ENCODE measurements at places on chromosomes 5 and 9. TPM values are rescaled to one million over a fixed set of nuclear protein-coding genes. Genes with fewer than 3 reads are reported as not detected.

DNA sequence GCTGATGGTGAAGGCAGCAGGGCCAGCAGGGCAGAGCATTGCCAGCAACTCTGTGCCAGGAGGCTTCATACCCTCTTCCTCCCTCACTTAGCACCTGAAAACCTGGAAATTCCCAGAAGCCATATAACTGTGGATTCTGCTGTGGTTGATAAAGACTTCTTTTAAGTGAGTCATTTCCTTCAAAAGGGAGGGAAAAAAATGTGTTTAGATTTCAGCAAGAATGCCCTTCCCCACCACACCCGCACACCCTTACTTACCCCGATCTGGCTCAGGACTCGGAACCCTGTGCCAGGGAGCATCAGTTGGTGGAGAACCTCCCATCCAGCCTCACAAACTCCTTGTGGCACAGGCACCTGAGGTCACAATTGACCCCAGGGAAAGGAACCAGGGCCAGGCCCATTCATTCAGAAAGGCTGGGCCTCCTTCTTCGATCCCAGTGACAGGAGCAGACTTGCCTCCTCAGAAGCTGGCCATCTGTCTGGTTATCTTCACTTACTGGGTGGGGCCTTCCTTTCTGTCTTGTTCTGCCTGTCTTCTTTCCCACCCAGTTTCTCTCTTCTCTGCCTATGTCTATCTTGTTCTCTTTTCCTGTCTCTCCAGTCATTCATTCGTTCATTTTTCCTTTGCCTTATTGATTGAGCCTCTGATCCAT is 62.6 kb downstream of the PLAC8L1 start:
- no peak for DNase-seq
- H3K4me1 ChIP-seq, result no peaks in the 10 kb centered on the region
- no peaks in the 10 kb centered on the region for H3K36me3 ChIP-seq
- no peak overlapping the region for H3K4me3 ChIP-seq

GRCh38 chr9:33380390-33381094 is 21.8 kb downstream of the AQP7 start:
- no peaks in the 10 kb centered on the region for H3K4me1 ChIP-seq
- no peak for DNase-seq
- no peak overlapping the region for H3K4me3 ChIP-seq
- H3K27me3 ChIP-seq, result no peaks in the 10 kb centered on the region
- H3K36me3 ChIP-seq, result no peaks in the 10 kb centered on the region

- H3K4me3 ChIP-seq, result no peak overlapping the region
- no peaks in the 10 kb centered on the region for H3K27me3 ChIP-seq
- no peaks in the 10 kb centered on the region for H3K36me3 ChIP-seq
- no peaks in the 10 kb centered on the region for H3K4me1 ChIP-seq
- no peak overlapping the region for H3K27ac ChIP-seq
Measured at GRCh38 chr9:84652496-84653120, 16.9 kb upstream of the NTRK2 start.

The RHOBTB3 gene
- total RNA-seq, result 205 TPM

- H3K4me1 ChIP-seq, result no peaks in the 10 kb centered on the region
- H3K27ac ChIP-seq, result peak overlapping the region; percentile 36
- DNase-seq, result no peak
Measured at GRCh38 chr5:72160329-72160728, 53.1 kb downstream of the MAP1B start.

- H3K36me3 ChIP-seq, result no peaks in the 10 kb centered on the region
- H3K4me3 ChIP-seq, result no peak overlapping the region
- no peaks in the 10 kb centered on the region for H3K27me3 ChIP-seq
- H3K4me1 ChIP-seq, result no peaks in the 10 kb centered on the region
- no peak overlapping the region for H3K27ac ChIP-seq
- no peak for DNase-seq
Measured at GRCh38 chr5:155252717-155253116, 239.2 kb downstream of the KIF4B start.

DNA sequence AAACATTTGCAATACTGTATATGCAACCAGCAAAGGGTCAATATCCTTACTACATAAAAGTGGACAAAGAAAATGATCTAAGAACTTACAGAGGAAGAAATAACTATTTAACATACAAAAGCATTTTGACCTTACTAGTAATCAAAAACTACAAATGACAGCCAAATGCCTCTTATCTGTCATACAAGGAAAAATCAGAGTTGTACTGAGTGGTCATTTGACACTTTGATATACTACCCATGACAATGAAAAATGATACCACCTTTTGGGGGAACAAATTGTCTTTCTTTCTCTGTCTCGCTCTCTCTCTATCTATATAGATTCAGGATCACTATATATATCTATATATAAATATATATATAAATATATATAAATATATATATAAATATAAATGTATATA is 50.4 kb upstream of the ZSWIM6 start:
- H3K36me3 ChIP-seq, result no peaks in the 10 kb centered on the region
- DNase-seq, result no peak
- H3K4me1 ChIP-seq, result no peaks in the 10 kb centered on the region
- no peak overlapping the region for H3K4me3 ChIP-seq

The FAM153A gene
- 12.3 TPM for total RNA-seq

GRCh38 chr5:117955831-117956230 is 1032.5 kb downstream of the DTWD2 start:
- H3K27me3 ChIP-seq, result no peaks in the 10 kb centered on the region
- no peak overlapping the region for H3K27ac ChIP-seq
- no peaks in the 10 kb centered on the region for H3K36me3 ChIP-seq
- no peaks in the 10 kb centered on the region for H3K4me1 ChIP-seq
- DNase-seq, result no peak

The TRIM36 gene
- total RNA-seq, result 7.2 TPM

The GNAQ gene
- total RNA-seq, result 47.2 TPM

The PCDHA1 gene
- total RNA-seq, result not detected

GRCh38 chr9:126058011-126058531 is 268.6 kb upstream of the MVB12B start:
- no peak for DNase-seq
- H3K27me3 ChIP-seq, result no peaks in the 10 kb centered on the region
- no peaks in the 10 kb centered on the region for H3K4me1 ChIP-seq
- no peak overlapping the region for H3K4me3 ChIP-seq

DNA sequence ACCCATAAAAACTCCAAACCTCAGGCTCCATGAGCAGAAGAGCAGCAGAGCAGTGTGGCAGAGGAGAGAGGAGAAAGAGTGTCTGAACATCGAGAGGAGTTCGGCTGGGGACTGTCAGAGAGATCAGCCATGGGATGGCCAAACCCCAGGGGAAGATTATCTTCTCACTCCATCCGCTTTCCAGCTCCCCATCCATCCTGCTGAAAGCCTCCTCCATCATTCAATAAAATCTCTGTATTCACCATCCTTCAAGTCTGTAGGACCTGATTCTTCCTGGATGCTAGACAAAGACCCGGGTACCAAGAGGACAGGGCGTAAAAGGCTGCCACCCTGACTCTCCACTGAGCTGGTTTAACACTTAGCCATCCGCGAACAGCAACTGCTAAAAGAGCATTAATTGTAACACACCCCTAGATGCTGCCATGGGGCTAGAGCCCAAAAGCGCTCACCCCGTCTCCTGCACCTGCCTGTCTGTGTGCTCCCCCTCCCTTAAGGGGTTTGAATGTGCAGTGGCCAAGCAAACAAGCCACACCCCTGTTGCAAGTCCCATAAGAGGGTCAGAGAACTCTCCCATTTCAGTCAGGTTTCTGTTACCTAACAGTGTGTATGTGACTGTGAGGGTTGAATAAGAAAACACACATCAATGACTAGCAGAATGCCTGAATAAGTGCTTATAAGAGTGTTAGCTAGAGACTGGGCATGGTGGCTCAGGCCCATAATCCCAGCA is 13.9 kb upstream of the SELENOP start:
- no peaks in the 10 kb centered on the region for H3K4me1 ChIP-seq
- H3K4me3 ChIP-seq, result no peak overlapping the region
- no peak overlapping the region for H3K27ac ChIP-seq

The ASTN2 gene
- 9.1 TPM for total RNA-seq

The GFRA3 gene
- total RNA-seq, result not detected

The HK3 gene
- total RNA-seq, result 4.3 TPM

The CCT5 gene
- 151 TPM for total RNA-seq

GRCh38 chr5:4880304-4880741 is 259.8 kb upstream of the ADAMTS16 start:
- no peak for DNase-seq
- no peak overlapping the region for H3K27ac ChIP-seq
- H3K27me3 ChIP-seq, result no peaks in the 10 kb centered on the region
- no peak overlapping the region for H3K4me3 ChIP-seq
- no peaks in the 10 kb centered on the region for H3K36me3 ChIP-seq

The GTF2H2C gene
- 35.1 TPM for total RNA-seq

GRCh38 chr9:38254756-38255155 is 137.7 kb upstream of the ALDH1B1 start:
- H3K36me3 ChIP-seq, result no peaks in the 10 kb centered on the region
- H3K4me3 ChIP-seq, result no peak overlapping the region
- DNase-seq, result no peak
- no peaks in the 10 kb centered on the region for H3K4me1 ChIP-seq

The SLC6A19 gene
- total RNA-seq, result not detected

The MARCOL gene
- total RNA-seq, result not detected

DNA sequence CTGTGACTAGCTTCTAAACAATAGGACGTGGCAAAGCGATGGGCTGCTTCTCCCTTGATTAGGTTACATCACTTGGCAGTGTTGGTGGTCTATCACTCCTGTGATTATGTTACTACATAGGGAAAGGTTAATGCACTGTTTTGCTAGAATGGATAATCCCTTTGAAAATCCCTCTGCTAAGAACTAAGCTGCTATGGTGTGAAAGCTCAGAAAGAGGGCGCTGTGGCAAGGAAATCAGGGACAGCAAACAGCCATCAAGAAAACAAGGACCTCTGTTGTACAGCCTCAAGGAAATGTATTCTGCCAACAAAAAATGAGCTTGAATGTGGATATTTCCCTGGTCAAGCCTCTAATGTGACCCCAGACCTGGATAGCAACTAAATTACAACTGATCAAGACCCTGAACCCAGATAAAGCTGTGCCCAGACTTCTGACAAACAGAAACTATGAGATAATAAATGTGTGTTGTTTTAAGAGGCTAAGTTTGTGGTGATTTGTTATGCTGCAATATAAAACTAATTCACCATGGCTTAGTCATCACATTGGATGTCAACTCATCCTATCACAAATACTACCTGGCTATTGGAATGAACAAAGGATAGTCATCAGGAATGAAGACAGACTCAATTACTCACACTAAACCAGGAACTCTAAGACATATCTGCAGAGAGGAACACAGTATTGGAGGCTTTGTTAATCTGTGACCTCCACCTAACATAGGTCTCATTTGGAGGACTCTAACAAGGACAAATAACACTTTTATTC is 1215.9 kb downstream of the EFNA5 start:
- no peaks in the 10 kb centered on the region for H3K36me3 ChIP-seq
- H3K27ac ChIP-seq, result no peak overlapping the region
- H3K4me1 ChIP-seq, result no peaks in the 10 kb centered on the region
- no peak overlapping the region for H3K4me3 ChIP-seq

The N4BP3 gene
- total RNA-seq, result 9.8 TPM

- DNase-seq, result no peak
- H3K4me3 ChIP-seq, result no peak overlapping the region
- H3K27me3 ChIP-seq, result no peaks in the 10 kb centered on the region
- no peak overlapping the region for H3K27ac ChIP-seq
- H3K36me3 ChIP-seq, result no peaks in the 10 kb centered on the region
Measured at GRCh38 chr5:60136841-60137240, 243.3 kb upstream of the PDE4D start.

DNA sequence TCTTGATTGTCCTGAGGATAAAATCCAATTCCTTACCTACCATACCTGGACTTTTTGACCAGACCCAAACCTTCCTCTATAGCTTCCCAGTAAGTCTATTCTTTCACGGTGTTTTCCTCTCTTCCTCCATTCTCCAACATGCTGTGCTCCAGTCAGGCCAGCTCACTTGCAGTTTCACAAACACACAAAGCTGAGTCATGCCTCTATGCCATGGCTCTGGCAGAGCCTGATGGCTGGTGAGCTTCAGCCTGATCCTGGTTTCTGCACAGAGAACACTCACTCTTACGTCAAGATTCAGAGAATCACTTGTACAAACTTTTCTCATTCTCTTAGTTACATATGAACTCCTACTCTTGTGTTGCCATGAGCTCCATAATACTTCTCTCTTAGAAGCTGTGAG is 27.7 kb upstream of the PAX5 start:
- no peaks in the 10 kb centered on the region for H3K27me3 ChIP-seq
- H3K36me3 ChIP-seq, result no peaks in the 10 kb centered on the region
- DNase-seq, result no peak
- no peak overlapping the region for H3K4me3 ChIP-seq
- H3K4me1 ChIP-seq, result no peaks in the 10 kb centered on the region
